Stimulated activated CD8-positive, alpha-beta memory T cell treated with anti-CD3 and anti-CD28 coated beads, Interleukin-2, amount 100 ng/mL, for 1 hour (primary cell): ENCODE measurements at places on chromosomes 12 and 14.

- no peak for DNase-seq
Measured at GRCh38 chr12:62910549-62911169, 24.3 kb downstream of the PPM1H start.

- DNase-seq: no peak
Measured at GRCh38 chr12:104232609-104233280, 17.2 kb downstream of the TXNRD1 start.

DNA sequence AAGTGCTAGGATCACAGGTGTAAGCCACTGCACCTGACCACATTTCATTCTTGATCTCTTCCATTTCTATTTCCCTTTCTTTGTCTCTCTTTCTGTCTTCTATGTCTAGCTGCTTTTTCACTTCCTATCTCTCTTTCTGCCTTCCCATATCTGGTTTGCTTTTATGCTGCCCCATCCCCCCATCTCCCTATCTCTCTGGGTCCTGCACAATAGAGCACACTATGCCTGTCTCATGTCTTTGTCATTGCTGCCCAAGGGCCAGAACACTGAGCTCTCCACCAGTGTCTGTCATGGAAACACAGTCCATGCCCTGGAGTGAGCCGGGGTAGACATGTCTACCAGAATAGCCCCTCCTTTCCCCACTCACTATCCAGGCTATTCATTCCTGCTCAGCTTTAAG is 12.3 kb upstream of the RARG start:
- DNase-seq: no peak

- DNase-seq: no peak
Measured at GRCh38 chr12:24378548-24379407, 429.3 kb upstream of the SOX5 start.

DNA sequence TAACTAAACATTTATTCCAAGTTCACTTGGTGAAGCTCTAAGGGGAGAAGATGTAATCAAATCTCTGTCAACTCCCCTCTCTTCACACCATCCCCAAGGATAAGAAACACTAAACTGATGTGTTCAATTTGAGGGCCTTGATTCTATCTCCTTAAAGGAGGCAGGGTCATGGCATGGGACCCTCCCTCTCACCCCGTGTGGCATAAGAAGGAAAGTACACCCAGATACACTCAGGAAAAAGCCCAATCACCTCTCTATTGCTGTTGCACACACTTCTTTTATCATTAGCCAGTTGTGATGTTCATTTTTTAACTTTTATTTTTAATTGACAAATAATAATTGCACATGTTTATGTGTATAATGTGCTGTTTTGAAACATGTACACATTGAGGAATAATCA is 35.1 kb downstream of the WASHC3 start:
- no peak for DNase-seq
